ENCODE measurements at places on chromosomes 2 and 18.

DNA sequence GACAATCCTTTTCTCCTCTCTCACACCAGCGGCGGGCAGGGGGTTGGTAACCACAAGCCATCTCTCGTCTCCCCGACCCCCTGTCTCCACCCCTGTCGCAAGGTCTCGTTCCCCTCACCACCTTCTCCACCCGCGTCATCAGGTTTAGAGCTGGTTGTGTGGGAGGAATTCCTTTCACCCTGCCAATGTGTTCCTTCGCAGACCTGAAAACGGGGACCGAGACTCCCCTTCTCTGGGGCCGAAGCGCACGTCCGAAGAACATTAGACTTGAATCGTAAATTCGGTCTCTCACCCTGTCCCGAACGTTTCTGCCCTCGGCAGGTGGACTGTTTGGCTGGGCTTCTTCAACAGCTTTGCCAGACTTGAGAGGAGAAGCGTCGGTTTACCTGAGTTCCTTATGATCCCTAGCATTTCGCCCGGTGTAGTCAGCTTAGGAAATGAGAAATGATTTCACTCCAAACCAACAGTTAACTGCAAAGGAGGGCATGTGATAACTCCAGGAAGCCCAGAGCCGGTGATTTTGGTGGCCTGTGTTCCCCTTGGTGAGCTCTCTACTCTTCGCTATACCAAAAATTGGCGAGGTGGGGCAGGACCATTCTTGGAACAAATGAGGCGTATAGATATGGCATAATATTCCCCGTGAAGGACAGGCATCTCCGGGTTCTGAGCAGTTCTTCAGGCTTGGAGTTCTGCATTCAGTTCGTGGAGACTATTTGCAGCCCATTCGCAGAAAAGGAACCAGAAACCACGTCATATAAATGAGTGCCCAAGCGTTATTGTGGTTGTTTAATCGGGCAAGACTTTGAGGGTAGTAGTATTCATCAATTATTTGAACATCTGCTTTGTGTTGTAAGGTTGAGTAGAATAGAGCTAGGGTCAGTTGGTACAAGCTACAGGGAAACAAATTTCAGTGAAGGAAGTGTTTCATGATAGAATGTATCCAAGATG is 694 bp downstream of the CFAP36 start:
- DNase-seq: no peak

DNA sequence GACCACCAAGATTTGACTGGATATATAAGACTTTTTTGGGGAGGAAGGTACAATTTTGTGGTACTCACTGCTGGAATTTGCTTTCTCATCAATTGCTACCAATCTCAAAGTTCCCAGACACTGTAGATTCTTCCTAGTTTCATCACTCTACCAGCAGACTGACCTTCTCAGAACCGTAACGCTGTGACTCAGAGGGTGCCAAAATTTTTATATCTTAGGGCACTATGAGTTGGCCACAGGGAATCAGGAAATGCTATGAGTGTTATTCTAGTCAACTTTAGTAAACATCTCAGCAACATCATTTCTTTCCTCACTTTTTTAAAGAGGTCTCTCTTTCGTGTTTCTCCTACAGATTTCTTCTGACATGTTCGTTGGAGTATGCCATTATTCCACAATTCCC is 499.0 kb downstream of the TMX3 start:
- DNase-seq: no peak

- DNase-seq: no peak
These were observed 715.5 kb downstream of the CNTNAP5 start for GRCh38 chr2:124740636-124741035.

DNA sequence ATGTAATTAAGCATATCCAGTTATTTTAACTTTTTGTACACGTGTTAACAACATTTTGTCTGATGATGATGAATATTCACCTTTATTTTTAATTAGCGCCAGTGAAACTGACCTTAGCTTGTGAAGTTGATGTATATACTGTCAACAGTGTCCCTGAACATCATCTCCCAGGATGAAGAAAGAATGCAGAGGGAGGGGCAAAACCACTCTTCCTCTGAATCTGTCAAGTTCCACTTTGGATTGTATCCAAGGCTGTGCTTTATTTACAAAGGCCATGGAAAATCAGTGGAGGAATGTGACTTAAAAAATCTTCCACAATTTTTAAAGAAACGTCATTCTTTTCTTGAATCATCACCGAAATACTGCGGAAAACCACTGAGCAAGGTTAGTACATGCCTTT is 4.5 kb upstream of the RMDN2 start:
- DNase-seq: no peak

- no peak for DNase-seq
These were observed 155.3 kb downstream of the PRKCE start for GRCh38 chr2:45806563-45807358.

DNA sequence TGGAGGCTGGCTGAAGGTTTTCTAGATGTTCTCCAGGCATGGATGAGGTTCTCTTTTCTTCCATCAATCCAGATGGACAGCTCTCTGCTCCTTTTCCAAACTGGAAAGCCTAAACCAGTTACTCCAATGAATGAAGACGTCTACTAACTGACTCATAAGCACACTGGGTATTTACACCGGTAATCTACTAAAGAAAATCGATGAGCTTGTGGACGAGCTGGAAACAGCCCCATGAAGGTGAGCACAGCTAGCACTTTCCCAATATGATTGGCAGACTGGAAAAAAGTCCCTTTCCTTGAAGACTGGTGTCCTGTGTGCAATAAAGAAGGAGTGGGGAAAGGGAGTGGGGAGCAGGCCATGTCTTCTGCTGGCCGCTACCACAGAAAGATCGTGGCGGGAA is 84.0 kb downstream of the ACTR2 start:
- DNase-seq: no peak

DNA sequence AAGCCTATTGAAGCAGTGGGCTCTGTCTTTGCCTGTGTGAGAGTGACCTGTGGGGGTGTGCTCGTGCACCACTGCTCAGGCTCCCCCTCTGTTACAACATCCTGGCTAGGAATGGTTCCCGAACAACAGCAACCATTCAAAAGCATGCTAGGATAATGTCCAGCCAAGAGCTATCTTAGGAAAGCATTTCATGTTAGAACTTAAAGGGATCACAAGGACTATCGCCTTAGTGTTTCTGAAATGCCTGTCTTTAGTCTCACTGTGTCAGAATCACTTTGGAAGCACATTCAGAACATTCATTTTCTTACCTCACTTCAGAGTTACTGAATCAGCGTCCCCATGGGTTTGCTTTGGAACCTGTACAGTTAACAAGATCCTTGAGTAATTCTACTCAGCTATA is 134.9 kb upstream of the DSEL start:
- DNase-seq: no peak

DNA sequence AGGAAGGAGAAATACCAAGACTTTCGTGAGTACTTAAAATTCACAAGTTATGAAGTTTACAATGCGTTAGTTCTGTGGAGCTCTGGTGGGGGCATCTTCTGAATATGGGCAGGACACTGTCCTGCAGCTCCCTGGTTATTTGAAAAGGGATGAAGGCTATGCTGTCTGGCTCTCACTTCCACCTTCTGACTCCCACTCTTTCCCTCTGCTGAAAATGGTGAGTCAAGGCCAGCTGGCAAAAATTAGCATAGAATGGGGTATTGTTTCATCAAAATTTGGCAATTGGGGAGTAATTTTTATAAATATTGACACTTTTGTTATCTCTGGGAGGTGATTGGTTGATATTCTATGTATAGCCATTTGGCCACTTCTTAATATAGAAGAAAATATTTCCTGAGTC is 177.4 kb downstream of the PARD3B start:
- no peak for DNase-seq

- no peak for DNase-seq
These were observed 377.9 kb downstream of the TMEM182 start for GRCh38 chr2:103139628-103140268.

GRCh38 chr2:235560345-235560744 is 66.5 kb downstream of the AGAP1 start:
- no peak for DNase-seq

DNA sequence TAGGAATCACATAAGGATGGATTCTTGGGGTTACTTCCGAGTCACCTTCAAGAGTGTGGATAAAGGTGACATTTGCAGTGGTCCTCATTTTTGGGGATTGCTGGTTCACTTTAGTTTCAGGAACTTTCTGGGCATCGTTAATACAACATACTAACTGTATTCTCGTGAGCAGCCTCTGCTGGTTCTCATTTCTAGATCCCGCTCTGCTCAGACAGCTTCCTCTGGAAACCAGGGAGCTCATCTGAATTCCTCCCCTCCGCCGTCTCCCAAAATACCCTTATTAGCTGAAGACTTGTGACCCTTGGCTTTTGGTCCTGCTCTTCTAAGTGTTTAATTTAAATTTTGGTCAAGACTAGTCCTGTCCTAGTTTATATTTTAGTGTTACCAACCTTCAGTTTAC is 64.5 kb downstream of the ZNF532 start:
- no peak for DNase-seq

DNA sequence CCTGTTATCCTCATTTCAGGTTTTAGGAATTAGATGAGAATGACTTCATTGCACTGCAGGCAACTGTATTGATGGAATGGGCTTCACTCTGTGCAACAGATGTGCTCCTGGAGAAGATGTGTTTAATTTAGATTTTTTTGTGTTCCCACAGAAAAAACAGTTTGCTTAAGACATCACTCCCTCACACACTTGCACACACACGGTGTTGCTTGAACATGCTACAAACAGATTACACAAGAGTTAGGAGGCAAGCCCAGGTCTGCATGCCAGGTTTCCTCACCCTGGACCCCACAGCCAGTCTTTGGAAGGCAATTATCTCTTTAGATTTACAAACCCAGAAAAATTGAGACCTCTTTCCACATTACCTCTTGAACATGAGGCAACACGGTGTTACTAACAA is 93.7 kb upstream of the KLHL29 start:
- DNase-seq: no peak

DNA sequence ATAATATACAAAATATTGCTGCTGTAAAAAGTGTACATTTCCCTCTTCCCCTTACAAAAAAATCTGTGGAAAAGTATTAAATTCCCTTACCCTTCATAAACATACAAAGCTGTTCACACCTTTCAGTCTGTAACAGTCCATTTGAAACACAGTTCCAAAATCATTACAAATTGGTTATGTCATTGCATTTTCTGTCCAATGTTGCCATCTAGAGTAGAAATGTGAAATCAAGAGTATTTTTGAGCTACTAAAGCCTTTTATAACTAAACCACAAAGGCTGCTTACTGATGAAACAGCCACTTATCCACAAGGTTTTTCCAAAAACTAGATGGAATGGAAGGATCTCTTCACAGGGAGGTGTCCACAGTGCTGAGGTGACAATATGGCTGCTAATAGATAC is 72.5 kb downstream of the SS18 start:
- no peak for DNase-seq

DNA sequence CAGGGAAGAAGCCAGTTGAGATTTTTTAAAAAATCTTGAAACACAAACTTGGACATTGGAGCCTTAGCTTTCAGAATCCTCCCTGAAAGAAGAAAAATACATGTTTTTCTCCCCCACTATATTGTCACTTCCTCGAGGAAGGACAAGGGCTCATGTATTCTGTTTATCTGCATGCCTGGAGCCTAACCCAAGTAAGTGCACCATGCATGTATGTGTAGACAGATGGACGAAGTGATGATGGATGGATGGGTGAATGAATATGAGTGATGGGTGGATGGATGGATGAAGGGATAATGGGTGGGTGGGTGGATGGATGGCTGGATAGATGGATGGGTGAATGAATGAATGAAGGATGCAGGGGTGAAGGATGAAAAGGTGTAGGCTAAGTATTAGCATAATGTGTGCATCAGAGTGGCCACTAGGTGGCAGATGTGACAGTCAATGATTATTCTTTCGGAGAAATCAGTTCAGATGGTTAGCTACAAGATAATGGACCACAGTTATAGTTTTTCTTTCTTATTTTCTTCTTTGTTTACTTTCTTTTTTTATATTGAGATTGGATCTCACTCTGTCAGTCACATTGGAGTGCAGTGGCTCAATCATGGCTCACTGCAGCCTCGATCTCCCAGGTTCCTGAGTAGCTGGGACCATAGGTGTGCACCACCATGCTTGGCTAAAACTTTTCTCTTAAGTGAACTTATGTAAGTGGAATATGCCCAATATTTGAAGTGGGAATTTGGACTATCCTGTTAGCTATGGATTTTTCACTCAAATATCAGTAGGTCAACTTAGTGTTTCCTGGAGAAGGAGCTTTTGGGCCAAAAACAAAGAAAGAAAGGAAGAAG is 18.5 kb upstream of the CCDC93 start:
- DNase-seq: no peak

GRCh38 chr18:13868501-13869271 is 44.7 kb downstream of the MC5R start:
- DNase-seq: no peak

GRCh38 chr2:101277111-101277510 is 24.4 kb downstream of the CNOT11 start:
- no peak for DNase-seq

- DNase-seq: no peak
These were observed 66.0 kb upstream of the HDAC4 start for GRCh38 chr2:239466755-239467271.

DNA sequence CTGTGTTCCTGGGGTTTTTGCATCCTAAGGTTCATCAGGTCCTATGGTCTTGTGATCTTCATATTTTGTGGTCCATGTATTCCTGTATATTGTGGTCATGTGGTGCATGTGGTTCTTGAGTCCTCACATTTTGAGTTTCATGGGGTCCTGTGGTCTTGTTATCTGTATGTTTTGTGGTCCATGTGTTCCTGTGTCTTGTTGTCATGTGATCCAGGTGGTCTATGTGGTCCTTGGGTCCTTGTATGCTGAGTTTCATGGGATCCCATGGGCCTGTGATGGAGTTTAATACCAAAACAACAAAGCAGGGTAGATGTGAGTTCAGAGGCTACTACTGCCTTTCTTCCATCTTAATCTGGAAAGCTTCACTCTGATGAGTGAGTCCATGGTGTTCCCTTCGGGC is 166.4 kb downstream of the TMEM18 start:
- no peak for DNase-seq

- no peak for DNase-seq
These were observed 21.4 kb upstream of the STON1 start for GRCh38 chr2:48508461-48509124.

DNA sequence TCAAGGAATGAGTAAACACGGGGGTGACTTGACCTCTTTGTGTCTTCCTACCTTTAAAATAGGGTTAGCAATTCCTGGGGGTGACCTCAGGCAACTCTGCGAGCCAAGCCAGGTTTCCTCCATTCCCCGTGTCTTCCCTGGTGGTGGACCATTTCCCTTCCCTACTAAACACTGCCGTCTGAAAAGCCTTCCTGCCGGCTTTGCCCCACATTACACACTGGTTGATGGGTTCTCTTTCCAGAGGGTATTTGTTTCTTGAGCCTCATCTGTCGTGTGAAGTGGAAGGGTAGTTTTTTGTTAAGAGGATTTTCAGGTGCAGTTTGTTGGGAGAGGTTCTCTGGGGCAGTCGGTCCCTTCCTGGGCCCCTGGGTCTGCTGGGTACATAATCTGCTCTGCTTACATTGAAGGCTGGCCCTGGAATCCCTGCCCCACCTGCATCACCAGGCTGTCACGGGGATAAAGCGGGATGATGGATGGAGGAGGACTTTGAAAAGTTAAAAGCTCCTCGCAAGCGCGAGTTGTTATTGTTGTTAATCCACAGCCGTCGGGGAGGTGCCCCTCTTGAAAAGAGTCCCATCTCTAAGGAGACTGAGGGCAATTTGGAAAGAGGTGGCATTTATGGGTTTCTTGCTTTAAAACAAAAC is 175.4 kb upstream of the SPRED2 start:
- no peak for DNase-seq

Data from AG04450 (cell line).